Choroid plexus epithelial cell (primary cell): ENCODE measurements at places on chromosomes 7 and 10.
A peak's percentile ranks its signal among the peaks of the same experiment; 100 is the strongest.

DNA sequence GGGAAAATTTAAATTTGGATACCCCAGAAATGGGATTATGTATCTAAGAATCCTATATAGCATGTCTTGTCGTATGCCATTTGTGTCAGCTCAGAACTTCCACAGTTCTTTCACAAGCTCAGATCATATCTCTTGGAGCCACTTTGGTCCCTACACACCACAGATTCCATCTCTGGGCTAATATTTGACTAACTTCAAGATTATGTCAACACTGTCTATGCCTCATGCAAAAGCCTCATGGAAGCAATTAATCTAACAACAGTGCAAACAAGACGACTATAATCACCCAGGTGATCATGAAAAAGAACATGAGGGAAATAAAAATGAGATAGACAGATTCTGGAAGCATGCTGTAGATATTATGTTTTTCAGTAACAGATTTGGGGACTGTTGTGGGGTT lies 189.1 kb downstream of the LRRTM3 start:
- DNase-seq = no peak

DNA sequence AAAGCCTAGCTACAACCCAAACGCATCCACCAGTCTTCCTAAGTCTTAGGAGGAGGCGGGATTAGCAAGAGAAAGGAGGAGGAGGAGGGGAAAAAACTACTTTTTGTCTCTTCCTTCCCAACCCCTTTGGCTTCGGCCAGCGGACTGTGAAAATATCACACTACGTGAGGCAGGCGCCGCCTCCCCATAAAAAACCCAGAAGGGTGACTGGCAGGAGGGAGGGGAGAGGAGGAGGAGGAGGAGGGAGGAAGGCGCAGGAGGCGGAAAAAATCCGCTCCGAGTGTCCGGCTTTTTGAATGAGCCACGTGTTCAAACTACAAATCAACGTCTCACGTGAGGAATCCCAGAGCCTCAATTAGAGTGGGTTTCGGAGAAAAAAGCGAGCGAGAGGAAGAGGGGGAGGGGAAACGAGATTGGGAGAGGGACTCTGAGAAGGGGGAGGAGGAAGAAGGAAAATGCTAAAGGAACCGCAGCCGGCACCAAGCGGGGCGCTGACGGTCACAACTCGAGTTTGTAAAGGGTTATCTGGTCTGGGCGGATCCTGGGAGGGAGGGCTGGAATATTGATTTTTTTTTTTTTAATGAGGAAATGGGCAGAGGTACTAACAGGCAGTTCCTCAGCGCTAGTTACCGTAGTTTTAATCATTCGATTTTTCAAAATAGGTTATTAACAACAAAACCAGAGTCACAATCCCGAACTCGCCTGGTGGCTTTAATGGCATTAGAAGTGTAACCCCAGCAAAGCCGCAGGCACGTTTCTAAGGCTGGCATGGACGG lies at the start of gene IGF2BP3:
TSS of gene IGF2BP3 (minus strand) at position 162 of the 776 bp plus-strand sequence. CDS start 381 bp downstream, outside the sequence.
- peak; percentile 97 for DNase-seq

DNA sequence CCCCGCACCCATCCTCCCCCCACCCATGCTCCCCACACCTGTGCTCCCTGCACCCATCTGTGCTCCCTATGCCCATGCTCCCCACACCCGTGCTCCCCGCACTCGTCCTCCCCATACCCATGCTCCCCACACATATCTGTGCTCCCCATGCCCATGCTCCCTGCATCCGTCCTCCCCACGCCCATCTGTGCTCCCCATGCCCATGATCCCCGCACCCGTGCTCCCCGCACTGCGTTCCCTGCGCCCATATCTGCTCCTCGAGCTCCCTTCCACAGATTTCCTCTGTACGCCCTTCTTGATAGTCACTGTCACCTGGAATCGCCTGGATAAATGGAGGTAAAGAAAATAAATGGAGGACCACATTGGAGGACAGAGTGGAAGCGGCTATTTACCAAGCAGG lies 9.9 kb downstream of the DIP2C start:
- DNase-seq = no peak

GRCh38 chr7:76515999-76516443 lies 5.7 kb downstream of the UPK3B start:
- peak; percentile 66 for DNase-seq

DNA sequence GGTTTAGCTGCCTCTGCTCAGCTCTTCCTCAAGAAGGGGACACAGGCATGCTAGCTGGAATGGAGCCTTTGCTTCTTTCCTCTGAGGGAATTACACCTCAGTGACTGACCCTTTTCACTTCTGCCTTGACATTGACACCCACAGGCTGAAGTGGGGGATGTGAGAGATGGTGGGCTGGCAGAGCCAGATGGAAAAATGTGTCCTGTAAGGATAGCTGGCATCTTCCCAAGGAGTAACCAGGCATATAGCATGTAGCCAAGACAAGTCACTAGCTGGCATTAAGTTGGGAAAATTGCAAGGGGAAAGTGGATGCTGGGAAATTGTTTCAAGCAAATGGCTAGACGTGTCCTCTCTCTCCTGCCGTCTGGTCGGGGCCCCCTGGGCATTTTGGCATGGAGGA lies 19.9 kb downstream of the STMP1 start:
- no peak for DNase-seq

DNA sequence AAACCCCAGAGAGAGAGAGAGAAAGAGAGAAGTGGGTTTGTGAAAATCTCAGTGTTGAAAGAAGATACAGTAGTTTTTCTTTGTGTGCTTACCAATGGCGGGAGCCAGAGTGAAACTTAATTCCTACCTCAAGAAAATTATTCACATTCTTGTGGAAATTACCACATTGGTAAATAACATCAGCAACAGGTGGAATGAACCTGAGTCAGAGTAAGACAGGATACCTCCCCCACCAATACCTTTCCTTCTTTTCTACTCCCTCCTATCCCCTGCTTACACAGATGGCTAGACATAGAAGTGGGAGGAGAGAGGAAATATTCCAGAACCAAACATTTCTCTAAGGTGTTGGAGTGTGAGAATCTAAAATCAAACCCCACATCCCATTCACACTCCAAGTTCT lies 793.9 kb downstream of the SORCS3 start:
- DNase-seq = no peak

- no peak for DNase-seq
These were observed 98.8 kb downstream of the COBL start for GRCh38 chr7:51217804-51218203.

DNA sequence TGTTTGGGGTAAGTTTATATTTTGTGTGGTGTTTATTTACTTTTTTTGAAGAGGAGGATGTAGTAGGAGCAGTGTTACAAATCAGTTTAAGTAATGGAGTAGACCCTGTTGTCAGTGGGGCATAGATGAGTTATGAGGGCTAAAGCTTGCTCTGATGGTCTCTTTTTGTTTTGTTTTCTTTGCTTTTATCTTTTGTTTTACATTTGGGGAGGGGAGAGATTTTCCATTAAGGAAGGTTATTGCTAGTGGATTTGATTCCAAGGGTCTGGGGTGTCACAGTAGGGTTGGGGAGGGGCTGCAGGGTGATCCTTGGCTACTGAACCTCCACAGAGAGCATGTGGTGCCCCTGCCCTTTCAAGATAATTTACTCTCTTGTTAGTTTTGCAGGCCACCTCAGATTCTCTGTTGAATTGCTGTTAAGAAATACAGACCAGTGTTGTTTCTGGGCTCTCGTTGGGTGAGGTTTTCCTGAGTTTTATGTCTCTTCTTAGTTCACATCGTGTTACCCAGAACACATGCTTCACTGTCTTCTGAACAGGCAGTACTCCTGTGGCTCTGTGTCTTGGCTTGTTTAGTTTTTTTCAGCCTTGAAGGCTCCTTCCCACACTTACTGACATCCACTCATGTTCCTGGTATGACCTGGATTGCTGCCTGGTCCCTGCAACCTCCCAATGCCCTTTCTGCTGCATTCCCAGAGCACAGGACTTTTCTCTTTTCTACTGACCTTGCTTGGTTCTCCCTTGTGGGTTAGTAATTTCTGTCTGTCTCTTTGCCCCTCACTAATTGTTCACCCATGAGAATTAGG lies 4.2 kb downstream of the KIFBP start:
- DNase-seq = peak; percentile 94

DNA sequence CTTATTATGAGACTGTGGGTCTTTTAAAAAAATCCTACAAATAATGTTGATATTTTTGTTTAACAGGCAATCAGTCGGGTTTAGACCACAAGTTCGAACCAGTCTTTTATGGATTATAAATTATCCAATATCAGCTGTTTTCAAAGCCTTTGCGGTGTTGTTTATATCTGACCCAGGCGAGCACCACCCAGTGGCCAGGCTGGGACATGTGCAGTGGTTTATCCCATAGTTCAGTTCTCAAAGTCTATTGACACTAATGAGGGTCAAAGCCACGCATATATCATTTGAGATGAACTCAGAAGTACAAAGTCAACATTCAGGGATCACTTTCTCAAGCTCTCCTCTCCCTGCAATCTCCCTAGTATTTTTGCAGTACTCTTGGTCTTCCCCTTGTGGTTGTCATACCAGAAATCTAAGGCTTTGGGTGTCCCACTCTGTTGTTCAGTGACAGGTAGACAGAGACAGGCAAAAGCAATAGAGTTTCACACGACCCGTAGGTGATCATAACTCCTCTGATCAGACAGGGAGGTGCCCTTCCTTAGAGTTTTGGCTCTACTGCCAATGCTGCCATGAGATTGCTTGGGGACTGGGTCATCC lies 117.4 kb upstream of the POM121L12 start:
- DNase-seq = no peak

GRCh38 chr7:13188922-13189321 lies 501.5 kb downstream of the ARL4A start:
- DNase-seq = no peak

- DNase-seq = peak; percentile 29
These were observed 90.0 kb downstream of the C1GALT1 start for GRCh38 chr7:7272294-7272693.
